Mesendoderm (in vitro differentiated cells): ENCODE measurements at places on chromosomes 16 and 17.

- H3K36me3 ChIP-seq: no peaks in the 10 kb centered on the region
- H3K4me1 ChIP-seq: no peaks in the 10 kb centered on the region
- H3K4me3 ChIP-seq: peak overlapping the region; percentile 4
- H3K27me3 ChIP-seq: no peaks in the 10 kb centered on the region
- no peak overlapping the region for H3K27ac ChIP-seq
These were observed 215.5 kb downstream of the MRTFB start for GRCh38 chr16:14286368-14287230.

DNA sequence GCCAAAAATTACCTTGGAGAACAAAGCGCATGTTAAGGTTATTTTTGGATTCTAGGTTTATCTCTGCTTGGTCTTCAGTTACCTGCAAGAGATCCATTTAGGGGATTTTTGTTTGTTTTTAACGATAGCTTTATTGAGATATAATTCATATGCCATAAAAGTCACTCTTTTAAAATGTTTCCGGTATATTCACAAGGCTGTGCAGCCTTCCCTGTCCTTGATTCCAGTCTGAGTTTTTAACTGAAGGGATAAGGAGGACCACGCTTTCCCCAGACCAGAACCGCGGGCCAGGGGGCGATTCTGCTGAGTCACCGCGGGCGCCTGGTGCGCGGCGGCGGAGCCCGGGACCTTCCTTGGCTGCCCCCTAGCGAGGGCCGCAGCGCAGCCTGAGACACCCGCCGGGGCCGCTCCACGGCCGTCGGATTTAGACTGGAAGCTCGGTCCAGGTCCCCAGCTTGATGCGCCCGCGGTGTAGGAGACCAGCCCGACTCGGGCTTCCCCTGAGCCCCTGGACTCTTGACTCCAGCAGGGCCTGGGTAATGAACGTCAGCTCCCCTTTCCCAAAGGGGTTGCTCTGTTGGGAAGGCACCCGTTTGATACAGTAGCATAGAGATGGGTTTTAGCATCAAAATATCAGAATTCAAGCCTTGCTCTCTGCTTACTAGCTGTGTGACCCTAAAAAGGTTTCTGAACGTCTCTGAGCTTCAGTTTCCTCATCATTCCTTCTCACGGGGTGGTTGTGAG, 50.0 kb upstream of the STH start:
- DNase-seq: peak; percentile 86
- H3K27me3 ChIP-seq: no peaks in the 10 kb centered on the region
- H3K36me3 ChIP-seq: no peaks in the 10 kb centered on the region
- no peak overlapping the region for H3K4me3 ChIP-seq
- peaks cover 5% of the 10 kb centered on the region for H3K4me1 ChIP-seq
- no peak overlapping the region for H3K27ac ChIP-seq

DNA sequence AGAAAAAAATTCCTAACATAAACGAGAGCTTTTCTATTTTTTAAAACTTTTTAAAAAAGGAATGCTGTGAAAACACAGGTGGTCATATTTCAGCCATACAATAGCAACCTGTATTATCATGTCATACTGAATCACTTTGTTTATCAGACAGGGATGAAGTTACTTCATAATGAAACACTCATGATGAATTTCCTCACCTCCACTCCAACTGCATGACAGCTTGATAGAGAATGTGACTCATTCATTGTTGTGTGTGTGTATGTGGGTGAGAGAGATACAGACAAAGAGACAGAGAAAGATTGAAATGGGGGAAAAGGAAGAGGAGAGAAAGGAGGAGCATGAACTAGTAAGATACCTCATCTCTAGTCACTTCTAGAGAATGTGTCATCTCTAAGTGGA, 109.0 kb downstream of the SYCE1L start:
- no peaks in the 10 kb centered on the region for H3K36me3 ChIP-seq
- H3K27ac ChIP-seq: no peak overlapping the region
- no peaks in the 10 kb centered on the region for H3K27me3 ChIP-seq

DNA sequence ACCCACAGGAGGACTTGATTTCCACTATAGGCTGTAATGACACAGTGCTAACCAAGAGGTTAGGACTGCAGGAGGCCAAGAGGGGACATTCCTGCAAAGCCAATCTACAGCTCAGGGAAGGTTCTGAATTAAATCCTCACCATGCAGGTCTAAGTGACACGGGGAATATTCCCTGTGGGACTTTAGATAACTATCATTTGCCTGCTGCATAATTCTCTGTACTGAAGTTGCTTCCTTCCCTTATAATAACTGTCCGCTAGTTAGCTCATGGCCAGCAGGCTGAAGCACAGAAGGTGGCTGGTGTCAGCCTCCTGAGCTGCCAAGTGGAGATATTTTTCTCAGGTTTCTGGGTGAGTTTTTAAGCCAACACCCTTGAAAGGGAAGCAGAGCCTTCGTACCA, 74.6 kb upstream of the SOX9 start:
- H3K36me3 ChIP-seq: no peaks in the 10 kb centered on the region
- DNase-seq: no peak
- H3K4me1 ChIP-seq: no peaks in the 10 kb centered on the region
- H3K4me3 ChIP-seq: no peak overlapping the region
- H3K27me3 ChIP-seq: no peaks in the 10 kb centered on the region
- no peak overlapping the region for H3K27ac ChIP-seq

- H3K27ac ChIP-seq: no peak overlapping the region
- H3K4me1 ChIP-seq: peaks cover 14% of the 10 kb centered on the region
- H3K27me3 ChIP-seq: no peaks in the 10 kb centered on the region
- H3K4me3 ChIP-seq: no peak overlapping the region
- no peak for DNase-seq
- no peaks in the 10 kb centered on the region for H3K36me3 ChIP-seq
These were observed 2.2 kb downstream of the NR1D1 start for GRCh38 chr17:40097931-40098845.

- H3K4me1 ChIP-seq: peaks cover 8% of the 10 kb centered on the region
- H3K27ac ChIP-seq: no peak overlapping the region
- no peak overlapping the region for H3K4me3 ChIP-seq
- no peaks in the 10 kb centered on the region for H3K36me3 ChIP-seq
These were observed 170.3 kb upstream of the RPH3AL start for GRCh38 chr17:522919-523318.

GRCh38 chr16:49849037-49849753, 6.7 kb downstream of the ZNF423 start:
- no peaks in the 10 kb centered on the region for H3K27me3 ChIP-seq
- H3K4me1 ChIP-seq: peaks cover 20% of the 10 kb centered on the region
- no peak overlapping the region for H3K4me3 ChIP-seq
- no peak for DNase-seq
- no peaks in the 10 kb centered on the region for H3K36me3 ChIP-seq

DNA sequence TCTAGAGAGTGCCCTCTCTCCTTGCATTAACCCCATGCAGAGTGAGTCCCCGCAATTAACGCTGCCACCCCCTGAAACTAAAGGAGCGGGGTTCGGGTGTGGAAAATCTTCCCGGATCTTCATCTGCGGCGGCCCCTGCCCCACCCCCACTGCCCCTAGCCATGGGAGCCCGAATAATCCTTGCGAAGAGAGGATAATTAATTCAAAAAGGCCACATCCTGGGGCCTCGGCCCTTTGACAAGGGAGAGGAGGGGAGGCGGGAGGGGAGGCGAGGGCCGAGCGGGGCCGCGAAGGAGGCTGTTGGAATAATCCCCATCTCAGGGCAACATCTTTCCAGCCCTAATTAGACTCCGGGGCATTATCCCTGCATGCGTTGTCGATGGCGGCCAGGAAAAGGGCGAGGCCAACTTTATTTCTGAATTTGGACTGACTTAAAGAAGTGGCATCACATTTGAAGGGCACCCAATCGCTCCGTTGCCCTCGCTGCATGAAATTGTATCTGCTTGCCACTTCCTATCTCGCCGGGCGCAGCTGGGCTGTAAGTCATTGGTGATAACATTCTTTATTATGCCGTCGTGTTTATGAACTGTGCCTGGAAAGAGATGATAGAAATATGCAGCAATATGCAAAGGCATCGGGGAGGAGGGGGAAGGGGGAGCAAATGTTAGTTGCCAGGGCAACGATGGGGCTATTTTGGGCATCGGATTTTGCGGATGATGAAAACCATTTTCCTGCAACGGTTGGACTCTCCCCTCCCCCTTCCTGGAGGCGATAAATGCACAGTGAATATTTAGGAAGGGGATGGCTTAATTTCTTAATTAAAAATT, 387.1 kb upstream of the TNRC6C start:
- no peaks in the 10 kb centered on the region for H3K36me3 ChIP-seq
- DNase-seq: no peak
- no peak overlapping the region for H3K27ac ChIP-seq
- H3K27me3 ChIP-seq: no peaks in the 10 kb centered on the region

DNA sequence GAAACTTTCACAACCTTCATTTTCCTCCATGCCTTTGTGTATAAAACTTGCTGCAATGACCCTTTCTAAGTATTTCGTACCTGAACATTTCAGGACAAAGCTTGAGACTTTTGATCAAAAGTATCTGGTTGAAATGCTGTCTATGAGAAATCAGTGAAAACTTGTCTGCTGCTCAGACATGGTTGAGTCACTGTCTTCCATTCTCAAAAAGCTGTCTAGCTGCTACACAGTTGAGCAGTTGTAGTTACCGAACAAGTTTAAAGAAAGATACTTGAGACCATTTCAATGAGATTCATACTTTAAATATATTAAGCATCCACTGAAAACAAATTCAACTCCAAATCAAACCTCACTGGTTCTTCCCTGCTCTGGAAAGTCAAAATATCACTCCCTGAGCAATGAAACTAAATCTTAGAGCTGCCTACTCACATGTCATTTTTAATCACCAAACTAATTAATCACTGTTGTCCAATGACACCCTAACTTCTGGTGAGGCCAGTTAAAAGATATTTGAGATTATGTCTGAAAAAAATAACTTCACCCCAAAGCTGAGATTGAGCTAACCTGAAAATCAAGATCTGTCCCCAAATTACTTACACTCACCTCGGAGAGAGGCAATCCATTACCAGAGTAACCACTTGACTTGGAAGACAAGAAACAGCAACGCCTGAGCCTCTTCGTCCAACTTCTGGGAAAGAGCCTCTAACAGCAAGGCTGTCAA, 488 bp downstream of the TMEM100 start:
- no peaks in the 10 kb centered on the region for H3K27me3 ChIP-seq
- no peak for DNase-seq
- peaks cover 3% of the 10 kb centered on the region for H3K4me1 ChIP-seq
- H3K36me3 ChIP-seq: no peaks in the 10 kb centered on the region
- H3K4me3 ChIP-seq: no peak overlapping the region

- no peak for DNase-seq
- peaks cover 4% of the 10 kb centered on the region for H3K4me1 ChIP-seq
- no peak overlapping the region for H3K27ac ChIP-seq
These were observed 718 bp downstream of the ATP2A3 start for GRCh38 chr17:3963237-3964201.

- no peak overlapping the region for H3K27ac ChIP-seq
- peaks cover 7% of the 10 kb centered on the region for H3K36me3 ChIP-seq
- no peak for DNase-seq
- H3K4me3 ChIP-seq: no peak overlapping the region
- H3K27me3 ChIP-seq: no peaks in the 10 kb centered on the region
These were observed 51.0 kb downstream of the GAN start for GRCh38 chr16:81365731-81366130.

GRCh38 chr17:21005367-21005766, 37.4 kb downstream of the USP22 start:
- DNase-seq: no peak
- H3K36me3 ChIP-seq: peaks cover 55% of the 10 kb centered on the region
- no peaks in the 10 kb centered on the region for H3K27me3 ChIP-seq
- no peak overlapping the region for H3K4me3 ChIP-seq
- H3K4me1 ChIP-seq: no peaks in the 10 kb centered on the region

GRCh38 chr17:60311186-60311585, 80.7 kb downstream of the USP32 start:
- H3K4me1 ChIP-seq: no peaks in the 10 kb centered on the region
- H3K27me3 ChIP-seq: no peaks in the 10 kb centered on the region
- H3K36me3 ChIP-seq: no peaks in the 10 kb centered on the region
- DNase-seq: no peak
- no peak overlapping the region for H3K4me3 ChIP-seq

DNA sequence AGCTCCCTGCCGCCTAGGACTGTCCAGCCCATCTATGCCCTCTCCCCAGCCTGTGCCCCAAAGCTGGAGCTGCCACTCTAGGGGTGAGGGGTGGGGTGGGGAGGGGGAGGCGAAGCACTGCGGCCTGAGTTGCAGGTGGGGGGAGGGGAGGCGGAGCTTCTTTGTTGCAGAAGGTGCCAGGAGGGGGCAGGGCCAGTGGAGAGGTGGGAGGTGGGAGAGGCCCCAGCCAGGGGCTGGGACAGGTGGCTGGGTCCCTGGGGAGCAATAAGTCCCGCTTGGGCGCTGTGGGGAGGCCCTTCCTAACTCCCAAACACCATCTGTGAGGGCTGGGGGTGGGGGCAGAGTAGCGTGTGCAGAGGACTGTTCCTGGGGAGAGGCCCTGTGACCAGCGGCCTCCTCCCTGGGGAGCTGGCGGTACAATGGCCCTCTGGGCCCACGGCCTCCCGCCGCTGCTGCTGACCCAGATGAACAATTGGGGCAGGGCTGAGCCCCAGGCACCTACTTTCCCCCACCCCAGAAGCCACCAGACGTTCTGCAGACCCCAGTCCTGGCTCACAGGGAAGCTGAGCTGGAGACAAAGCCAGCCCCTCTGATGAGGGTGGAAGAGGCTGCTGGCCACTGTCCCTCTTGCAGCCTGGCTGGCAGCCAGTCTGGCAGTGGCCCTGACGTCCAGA, 2.2 kb upstream of the NTN3 start:
- H3K4me1 ChIP-seq: no peaks in the 10 kb centered on the region
- peaks cover 9% of the 10 kb centered on the region for H3K27me3 ChIP-seq
- no peak overlapping the region for H3K4me3 ChIP-seq
- H3K36me3 ChIP-seq: no peaks in the 10 kb centered on the region
- no peak overlapping the region for H3K27ac ChIP-seq
- DNase-seq: no peak

DNA sequence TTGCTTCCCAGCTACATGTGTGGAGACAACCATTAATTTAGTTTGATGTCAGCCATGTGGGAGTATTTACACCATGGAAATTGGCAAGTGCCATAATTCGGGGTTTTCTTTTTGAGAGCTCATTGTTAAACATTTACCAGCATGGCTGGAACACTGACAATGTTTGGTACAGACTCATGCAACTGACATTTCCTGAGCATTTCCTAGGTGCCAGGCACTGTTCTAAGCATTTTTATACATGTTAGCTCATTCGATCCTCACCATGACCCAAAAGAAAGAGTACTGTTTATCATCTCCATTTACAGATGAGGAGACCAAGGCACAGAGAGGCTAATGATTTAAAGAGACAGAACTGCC, 86.9 kb downstream of the FOXL1 start:
- no peak for DNase-seq
- H3K27ac ChIP-seq: peak overlapping the region; percentile 24
- no peaks in the 10 kb centered on the region for H3K4me1 ChIP-seq
- H3K36me3 ChIP-seq: no peaks in the 10 kb centered on the region
- no peak overlapping the region for H3K4me3 ChIP-seq
- H3K27me3 ChIP-seq: no peaks in the 10 kb centered on the region

DNA sequence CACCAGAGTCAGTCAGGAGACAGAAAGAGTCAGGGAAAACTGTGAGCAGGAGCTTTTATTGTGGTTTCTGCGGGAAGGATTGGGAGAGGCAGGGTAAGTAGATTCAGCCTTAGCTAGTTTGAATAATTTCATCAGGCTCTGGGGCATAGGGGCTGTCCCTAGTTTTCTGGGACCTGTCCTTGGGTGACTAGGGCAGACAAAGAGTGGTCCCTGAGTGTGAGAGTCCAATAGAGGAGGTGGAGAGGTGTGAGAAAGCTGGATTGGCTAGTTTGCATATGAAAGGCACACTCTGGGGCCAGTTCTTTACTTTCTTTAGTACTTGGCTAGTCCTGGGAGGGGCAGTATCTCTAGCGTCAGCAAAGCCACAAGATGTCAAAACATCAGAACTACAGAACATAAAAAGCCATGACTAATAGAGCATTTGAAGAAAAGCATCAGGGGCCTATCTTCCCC, 255.6 kb downstream of the HS3ST3A1 start:
- no peaks in the 10 kb centered on the region for H3K36me3 ChIP-seq
- H3K27me3 ChIP-seq: no peaks in the 10 kb centered on the region
- peak; percentile 37 for DNase-seq
- H3K27ac ChIP-seq: no peak overlapping the region
- no peak overlapping the region for H3K4me3 ChIP-seq
